ENCODE measurements at places on chromosomes 7 and 10. TPM values are rescaled to one million over a fixed set of nuclear protein-coding genes. Genes with fewer than 3 reads are reported as not detected.

Gene ENKUR
- total RNA-seq: 0.78 TPM

Gene OR2A42
- total RNA-seq: 0.26 TPM

Gene CALHM1
- not detected for total RNA-seq

Gene IFIT1
- 33.3 TPM for total RNA-seq

Gene UPK3B
- total RNA-seq: 0.54 TPM

Gene LEP
- 0.11 TPM for total RNA-seq

Gene SLC26A3
- total RNA-seq: not detected

Gene SLC18A3
- not detected for total RNA-seq

Gene SFMBT2
- 2.9 TPM for total RNA-seq

Gene ZNF746
- 18.4 TPM for total RNA-seq

Gene CYP3A4
- not detected for total RNA-seq

Gene ASZ1
- total RNA-seq: not detected

Gene ITGB8
- total RNA-seq: 41.0 TPM

Gene UCMA
- total RNA-seq: not detected

Gene DRGX
- total RNA-seq: not detected

Gene NPFFR1
- not detected for total RNA-seq

Gene ENO4
- total RNA-seq: 1.1 TPM

Gene POP7
- total RNA-seq: 23.5 TPM

Gene POLR3A
- total RNA-seq: 18.5 TPM

Gene NKX2-3
- total RNA-seq: not detected

Gene PRSS2
- not detected for total RNA-seq

Gene ETV1
- 3.7 TPM for total RNA-seq

Gene ZNF239
- 5.5 TPM for total RNA-seq

Gene WDR86
- 9.0 TPM for total RNA-seq

Gene LLCFC1
- total RNA-seq: not detected

Gene GPR22
- not detected for total RNA-seq

Gene GHRHR
- total RNA-seq: not detected

Gene SUPV3L1
- 28.7 TPM for total RNA-seq

Gene FEZF1
- total RNA-seq: not detected

Gene CADPS2
- 27.3 TPM for total RNA-seq
